HuH-7.5 (cell line): ENCODE measurements at places on chromosomes 6 and 20.

GRCh38 chr6:106823732-106824351 is 150.7 kb downstream of the CD24 start:
- no peak for DNase-seq

- DNase-seq = no peak
Measured at GRCh38 chr6:35055891-35056290, 85.2 kb downstream of the TCP11 start.

DNA sequence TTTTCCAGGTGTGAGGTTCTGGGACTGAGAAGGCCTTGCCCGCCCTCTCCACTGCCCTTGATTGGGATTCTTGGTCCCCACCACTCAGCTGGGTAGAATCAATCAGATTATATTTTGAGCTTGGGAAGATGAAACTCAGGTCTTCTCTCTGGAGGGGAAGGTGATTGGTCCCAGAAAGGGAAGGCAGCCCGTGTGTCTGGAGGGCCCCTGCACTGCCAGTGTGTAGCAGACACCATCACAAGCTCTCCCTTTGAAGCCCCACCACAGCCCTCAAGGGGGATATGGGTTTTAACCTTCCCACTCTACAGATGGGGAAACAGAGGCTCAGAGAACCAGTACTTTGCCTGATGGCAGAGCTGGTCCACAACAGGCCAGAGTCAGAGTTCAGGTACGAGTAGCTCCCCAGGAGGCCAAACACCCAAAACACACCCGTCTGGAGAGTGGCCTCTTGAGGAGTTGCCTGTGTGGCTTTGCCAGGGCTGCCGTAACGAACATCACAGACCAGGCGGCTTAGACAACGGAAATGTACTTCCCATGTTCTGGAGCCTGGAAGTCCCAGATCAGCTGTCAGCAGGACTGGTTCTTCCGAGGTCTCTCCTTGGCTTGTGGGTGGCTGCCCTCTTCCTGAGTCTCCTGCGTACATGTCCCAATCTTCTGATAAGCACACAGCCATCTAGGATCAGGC is 205.6 kb downstream of the SYNDIG1 start:
- DNase-seq = no peak

DNA sequence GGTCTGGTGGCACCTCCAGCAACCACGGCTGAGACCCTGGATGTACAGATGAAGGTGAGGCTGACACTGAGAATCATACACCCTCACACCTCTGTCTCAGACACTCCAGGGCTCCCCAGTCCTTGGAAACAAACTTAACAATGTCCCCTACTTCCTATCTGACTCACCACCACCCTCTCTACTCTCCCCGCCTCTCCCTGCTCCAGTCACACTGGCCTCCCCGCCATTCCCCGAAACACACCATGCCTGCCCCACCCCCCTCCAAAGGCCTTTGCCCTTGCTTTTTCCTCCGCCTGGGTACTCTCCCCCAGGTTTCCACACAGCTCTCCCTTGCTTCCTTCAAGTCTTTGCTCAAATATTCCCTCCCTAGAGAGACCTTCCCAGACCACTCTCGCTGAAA is 16.3 kb downstream of the BPI start:
- DNase-seq = no peak

DNA sequence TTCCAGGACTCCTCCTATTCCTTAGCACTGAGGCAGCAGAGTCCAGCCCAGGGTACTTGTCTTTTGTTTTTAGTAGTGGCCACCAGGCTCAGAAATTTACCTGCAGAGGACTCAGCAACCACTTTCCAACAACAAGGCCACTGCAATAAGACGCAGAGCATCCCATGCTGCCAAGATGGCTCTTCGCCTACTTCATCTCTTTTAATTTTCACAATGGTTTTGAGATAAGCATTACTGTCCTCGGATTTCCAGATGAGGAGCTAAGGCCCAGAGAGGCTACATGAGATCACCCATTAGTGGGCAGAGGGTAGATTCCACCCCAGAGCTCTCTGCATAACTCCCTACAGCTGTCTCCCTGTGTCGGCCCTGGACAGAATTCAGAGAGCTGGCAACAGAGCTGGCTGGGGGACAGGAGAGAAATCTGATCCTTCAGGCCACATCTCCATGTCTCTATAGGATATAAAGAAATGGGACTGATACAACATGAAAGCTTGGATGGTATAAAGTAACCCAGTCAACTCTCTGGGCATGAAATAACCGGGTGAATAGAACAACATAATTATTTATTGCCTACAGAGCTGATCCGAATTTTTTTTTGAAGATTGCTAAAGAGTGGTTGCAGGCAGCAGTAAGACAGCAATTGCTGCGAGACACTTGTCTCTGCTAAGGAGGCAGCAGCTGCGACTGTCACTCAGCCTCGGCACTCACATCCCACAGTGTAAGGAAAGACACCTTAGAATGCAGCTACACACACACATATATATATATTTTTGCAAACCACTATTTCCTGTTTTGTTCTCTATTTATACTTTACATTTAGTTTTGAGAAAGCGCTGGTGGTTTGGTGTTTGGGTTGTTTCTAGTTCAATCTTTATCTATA is 37.2 kb downstream of the SCML4 start:
- no peak for DNase-seq

DNA sequence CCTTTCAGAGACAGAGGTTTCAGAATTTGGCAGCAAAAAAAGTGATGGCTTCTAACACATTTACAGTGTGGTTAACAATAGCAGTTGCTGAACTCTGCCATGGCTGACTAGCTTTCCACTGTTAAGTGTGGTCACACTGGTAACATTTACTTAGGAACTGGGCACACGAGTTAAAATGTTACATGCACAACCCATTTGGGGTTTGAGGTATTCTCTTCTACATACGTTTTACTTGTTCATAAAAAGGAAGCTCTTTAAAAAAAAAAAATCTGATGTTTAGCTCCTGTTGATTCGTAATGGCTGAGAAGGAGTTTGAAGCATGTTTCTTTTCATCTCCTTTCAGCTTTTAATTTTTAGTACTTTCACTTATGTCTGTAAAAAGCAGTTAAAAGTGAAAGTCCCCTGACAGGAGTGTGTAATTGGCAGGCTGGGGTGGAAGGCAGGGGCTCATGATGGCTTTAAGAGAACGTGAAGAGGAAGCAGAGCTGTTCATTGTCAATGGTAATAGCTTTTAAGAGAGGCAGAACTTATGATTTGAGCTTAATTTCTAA is 245.9 kb downstream of the FARS2 start:
- DNase-seq = no peak

GRCh38 chr6:43990275-43990626 is 137.0 kb downstream of the MRPL14 start:
- no peak for DNase-seq

GRCh38 chr6:45323656-45324224 is 4.4 kb upstream of the RUNX2 start:
- DNase-seq = no peak

- peak; percentile 31 for DNase-seq
Measured at GRCh38 chr6:157946865-157947532, 34.7 kb upstream of the SYNJ2 start.

- DNase-seq = no peak
Measured at GRCh38 chr6:150286912-150287311, 81.9 kb upstream of the IYD start.

- peak; percentile 94 for DNase-seq
Measured at GRCh38 chr20:2752567-2753460, 47.6 kb downstream of the CPXM1 start.

GRCh38 chr6:121309768-121310469 is 24.4 kb downstream of the TBC1D32 start:
- no peak for DNase-seq

DNA sequence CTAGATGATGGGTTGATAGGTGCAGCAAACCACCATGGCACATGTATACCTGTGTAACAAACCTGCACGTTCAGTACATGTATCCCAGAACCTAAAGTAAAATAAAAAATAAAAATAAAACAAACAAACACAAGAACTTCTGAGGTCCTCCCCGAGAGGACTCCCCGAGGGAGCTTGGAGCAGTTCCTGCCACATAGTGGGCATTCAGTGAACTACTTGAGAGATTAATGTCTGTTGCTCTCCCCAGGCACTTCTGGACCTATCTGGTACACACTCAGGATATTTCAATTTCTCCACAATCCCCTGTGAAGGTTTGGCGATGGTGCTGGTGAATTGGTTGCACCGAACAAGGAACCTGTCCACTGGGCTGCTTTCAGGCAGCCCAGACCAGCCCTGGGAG is 311.2 kb downstream of the ESR1 start:
- no peak for DNase-seq

DNA sequence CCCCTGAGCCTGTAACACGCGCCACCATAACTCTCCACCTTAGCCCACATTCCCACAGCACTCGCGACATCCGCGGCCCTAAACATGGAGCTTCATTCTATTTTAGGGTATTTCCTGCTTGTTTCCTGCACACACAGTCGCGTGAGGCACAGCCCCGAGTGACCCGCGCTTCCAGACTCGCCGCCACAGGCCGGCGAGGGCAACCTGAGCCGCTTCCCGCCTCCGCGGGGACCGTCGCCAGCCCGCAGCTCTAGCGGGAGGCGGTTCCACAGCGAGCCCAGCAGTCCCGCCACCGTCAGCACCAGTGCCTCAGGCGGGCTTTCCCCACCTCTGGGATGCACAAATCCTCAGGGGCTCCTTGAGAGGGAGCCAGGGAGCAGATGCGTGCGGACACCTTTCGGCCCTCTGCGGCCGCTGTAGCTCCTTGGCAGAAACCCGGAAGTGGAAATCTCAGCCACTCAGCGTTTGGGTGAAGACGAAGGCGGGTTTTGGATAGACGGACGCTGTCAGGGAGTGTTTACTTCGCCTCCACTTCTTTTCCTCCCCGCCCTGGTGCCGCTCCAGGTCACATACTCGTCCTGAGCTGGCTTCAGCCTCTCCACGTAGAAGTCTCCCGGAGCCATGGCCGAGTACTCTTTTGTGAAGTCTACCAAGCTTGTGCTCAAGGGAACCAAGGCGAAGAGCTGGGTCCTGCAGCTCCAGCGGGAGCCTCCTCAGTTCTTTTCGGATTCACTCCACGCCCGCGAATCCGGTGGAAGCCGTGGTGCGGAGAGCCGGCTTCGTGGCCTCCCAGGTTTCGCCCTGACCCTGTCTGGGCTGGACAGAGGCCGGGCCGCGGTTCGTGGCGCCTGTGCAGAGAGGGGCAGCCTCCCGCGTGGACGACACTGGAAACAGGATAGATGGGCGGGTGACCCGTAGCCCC is 2177.4 kb upstream of the DEFB115 start:
- DNase-seq = peak; percentile 19
